ENCODE measurements at places on chromosomes 13 and 19.

- DNase-seq = no peak
Measured at GRCh38 chr13:109756778-109757177, 29.6 kb downstream of the IRS2 start.

DNA sequence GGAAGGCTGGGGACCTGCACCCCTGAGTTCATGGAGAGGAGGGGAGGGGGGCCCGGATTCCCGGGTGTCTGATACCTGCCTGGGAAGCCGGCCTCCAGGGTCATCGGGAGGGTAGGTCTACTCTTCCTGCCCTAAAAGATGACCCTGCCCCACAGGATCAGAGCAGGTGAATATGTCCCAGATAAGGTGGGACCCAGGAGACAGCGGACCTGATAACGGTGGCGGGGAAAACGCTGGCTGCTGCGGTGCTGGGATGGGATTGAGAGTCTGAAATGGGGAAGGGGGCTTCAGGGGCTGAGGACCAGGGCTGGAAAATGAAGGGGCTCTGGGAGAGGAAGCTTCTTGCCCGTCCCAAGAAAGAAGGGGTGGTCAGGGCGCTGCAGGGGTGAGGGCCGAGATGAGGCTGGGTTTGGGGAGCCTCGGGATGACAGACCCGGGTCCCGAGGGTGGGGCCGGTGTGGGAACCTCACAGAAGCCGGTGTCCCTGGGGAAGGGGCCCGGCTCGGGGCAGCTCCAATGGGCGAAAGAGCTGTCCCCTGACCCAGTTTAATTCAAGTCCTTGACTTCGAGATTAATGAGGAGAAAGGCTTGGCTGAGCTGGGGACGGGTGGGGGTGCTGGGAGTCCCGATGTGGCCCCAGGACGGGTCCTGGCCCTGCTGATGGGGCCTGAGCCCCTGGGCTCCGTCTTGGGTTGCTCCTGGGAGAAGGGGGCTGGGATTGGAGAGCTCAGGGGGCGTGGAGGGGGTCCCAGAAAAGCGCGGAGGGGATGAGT is 823 bp downstream of the TTYH1 start:
- no peak for DNase-seq

GRCh38 chr19:8835877-8836276 is 3.7 kb downstream of the MBD3L1 start:
- DNase-seq = no peak

GRCh38 chr19:4357921-4358326 is 14.6 kb downstream of the MPND start:
- DNase-seq = no peak

DNA sequence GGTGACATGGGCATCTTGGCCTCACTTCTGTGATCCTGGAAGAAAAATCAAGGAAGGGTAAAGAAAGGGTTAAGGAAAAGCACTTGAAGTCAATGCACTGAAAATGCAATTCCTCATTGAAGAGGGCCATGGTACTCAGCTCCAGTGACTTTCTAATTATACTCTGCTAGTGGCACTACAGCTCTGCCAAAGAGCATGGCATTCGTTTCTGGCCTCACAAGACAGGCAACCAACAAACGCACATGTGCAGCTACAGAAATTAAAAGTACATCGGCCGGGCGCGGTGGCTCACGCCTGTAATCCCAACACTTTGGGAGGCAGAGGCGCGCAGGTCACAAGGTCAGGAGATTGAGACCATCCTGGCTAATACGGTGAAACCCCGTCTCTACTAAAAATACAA is 21.8 kb downstream of the SACS start:
- no peak for DNase-seq

GRCh38 chr19:8138201-8138600 is 11.2 kb downstream of the FBN3 start:
- DNase-seq = no peak

DNA sequence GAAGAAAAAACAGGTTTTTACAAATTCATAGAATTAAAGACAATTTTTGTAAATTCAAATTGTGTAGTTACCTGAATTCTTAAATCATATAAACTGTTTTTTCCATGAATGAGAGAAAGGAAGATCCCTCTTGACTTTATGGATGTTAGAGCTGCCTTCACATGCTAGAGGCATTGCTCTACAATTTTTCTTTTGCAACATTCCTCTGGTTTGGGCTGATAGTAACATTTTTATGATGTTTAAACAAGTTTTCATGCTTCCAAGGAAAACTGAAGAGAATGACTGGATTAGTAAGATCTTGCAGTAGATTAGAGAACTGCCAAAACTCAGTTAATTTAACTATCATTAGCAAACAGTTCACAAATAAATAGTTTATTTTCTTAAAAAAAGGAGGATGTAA is 250.6 kb downstream of the GPC6 start:
- DNase-seq = peak; percentile 41

DNA sequence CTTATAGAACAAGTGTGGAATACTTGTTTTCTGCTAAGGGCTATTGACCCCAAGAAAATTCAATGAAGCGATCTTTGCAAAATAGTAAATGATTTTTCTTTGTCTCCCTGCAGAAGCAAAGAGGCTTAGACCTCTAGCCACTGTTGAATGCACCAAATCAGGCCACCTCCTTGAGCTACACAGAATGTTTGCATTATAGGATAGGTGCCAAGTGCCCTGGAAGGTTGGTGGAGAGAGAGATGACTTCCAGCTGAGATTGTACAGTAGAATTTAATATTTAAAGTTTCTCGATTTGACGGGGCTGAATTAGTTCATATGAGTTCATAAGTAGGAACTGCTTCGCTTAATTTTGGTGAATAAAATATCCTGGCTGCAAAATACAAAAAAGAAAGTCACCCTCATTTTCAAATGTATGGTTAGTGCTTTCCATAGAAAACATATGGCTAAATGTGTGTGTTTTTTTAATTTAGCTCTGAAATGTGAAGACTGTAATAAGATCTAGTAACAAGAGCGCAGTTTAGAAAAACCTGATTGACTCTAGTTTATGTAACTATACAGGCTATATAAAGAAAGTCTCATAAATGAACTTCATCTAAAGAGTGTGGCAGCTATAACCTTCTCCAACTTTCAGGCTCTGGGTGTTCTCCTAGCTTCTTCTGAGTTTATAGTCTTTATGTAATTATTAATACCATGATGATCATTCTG is 41.6 kb downstream of the LRCH1 start:
- DNase-seq = no peak

GRCh38 chr19:40335855-40336600 is 12.2 kb downstream of the C19orf47 start:
- DNase-seq = no peak

DNA sequence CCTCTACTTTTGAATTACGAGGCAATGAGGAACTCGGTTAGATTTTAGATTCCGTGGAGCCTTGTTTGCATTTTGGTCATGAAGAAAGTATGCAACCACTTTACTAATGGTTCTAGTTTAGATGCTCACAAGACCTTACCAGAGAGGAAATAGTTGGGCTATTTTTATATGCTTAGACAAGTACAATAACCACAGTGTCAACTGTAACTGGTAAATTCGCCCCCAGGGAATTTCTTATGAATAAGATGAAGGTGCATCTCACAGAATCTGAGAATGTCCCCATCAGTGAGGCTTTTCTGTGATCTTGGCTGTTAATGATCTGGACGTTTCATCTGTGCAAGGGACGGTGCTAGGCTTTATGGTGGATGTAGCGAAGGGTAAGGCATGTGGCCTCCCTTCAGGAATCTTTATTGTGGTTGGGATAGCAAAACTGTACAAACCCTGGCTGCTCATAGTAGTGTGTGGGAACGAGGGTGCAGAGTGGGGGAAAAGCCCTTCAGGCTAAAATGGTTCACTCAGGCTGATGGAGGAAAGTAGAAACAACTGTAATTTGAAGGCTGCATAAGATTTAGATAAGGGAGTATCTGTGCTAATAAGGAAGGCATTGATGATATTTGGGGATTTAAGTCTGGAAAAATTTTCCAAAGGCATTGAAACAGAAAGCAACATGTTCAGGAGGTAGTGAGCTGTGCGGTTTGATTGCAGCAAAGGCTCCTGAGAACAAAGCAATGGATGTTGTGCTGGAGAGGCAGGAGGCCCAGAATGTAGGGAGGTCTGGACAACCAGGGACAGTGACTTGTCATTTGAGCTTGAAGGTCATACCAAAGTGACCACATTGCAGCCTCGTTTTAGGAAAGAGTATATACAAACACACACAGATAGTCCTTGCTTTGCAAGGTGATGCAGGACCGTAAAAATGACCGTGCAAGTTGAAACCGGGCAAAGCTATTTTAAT is 28.4 kb downstream of the UBAC2 start:
- peak; percentile 19 for DNase-seq

GRCh38 chr19:1746401-1747284 is 6.7 kb upstream of the ONECUT3 start:
- DNase-seq = peak; percentile 44

- DNase-seq = no peak
Measured at GRCh38 chr13:25775986-25776385, 275.8 kb downstream of the SHISA2 start.

DNA sequence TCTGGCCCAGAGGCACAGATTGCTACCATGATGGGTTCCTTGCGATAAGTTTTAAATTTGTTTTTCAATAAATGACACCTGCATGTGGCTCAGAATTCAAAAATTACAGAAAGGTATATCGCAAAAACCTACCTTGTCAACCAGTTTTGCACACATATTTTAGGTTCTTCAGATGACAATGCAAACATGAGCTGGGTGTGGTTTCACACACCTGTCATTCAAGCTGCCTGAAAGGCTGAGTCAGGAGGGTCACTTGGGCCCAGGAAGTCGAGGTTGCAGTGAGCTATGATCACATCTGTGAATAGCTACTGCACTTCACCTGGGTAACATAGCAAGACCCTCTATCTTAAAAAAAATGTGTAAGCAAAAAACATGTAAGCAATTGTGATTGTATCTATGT is 56.1 kb downstream of the DNM2 start:
- no peak for DNase-seq

GRCh38 chr19:46480415-46480814 is 9.1 kb upstream of the PNMA8A start:
- DNase-seq = peak; percentile 78

DNA sequence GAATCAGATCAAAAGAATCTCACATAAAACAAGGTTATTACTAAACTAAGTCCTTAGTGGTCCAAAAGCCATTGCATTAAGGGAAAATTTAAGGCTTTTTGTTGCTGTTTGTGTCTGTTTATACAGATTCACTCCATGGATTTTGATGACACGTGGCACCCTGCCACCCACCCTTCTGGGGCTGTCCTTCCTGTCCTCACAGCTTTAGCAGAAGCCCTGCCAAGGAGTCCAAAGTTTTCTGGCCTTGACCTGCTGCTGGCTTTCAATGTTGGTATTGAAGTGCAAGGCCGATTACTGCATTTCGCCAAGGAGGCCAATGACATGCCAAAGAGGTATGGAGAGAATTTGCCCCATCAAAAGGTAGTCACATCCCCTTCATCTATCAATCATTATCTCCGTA is 6.9 kb downstream of the ACOD1 start:
- no peak for DNase-seq

- DNase-seq = peak; percentile 84
Measured at GRCh38 chr19:2270423-2271233, 11.3 kb downstream of the PEAK3 start.

DNA sequence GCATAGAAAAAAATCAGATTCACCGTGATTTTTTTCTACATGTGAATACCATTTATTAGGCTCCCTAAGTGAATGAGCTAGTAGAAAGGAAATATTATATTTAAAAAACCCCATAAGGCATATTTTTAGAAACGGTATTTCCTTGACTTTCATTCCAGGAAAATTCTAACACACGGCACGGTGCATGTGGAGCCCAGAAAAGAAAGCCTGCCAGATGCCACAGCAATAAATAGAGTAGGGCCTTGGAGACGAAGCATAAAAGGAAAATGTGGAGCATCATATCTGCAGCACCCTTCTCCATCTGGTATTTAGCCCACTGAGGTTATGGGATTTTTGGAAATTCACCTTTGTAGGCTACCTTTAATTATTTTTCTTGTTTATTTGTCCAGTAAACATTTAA is 314.4 kb downstream of the ENOX1 start:
- no peak for DNase-seq

GRCh38 chr19:16821081-16821480 is 8.1 kb upstream of the SIN3B start:
- DNase-seq = no peak

DNA sequence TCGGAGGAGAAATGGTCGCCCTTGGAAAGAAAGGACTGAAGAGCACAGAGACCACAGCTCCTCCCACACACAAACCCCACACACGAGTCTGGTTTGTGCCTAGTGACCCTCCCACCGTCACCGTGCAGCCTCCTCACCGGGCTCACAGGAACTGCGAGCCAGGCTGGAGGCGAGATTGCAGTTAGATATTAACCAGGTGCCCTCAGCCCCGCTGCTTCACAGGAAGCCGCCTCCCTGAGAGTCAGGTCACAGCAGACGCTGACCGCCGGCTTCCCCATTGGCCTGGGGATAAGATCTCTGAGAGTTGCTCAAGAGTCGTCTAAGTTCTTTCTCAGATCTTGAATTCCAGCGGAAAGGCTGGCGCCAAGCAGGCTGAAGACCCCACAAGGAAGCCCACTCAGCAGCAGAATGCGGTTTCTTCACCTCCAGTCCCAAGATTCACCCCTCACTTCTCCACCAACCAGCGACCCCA is 870 bp downstream of the ZNF44 start:
- DNase-seq = peak; percentile 58

Measured in fibroblast of the aortic adventitia (primary cell).